ENCODE measurements at places on chromosomes 7 and 10. TPM values are rescaled to one million over a fixed set of nuclear protein-coding genes. Genes with fewer than 3 reads are reported as not detected.

GRCh38 chr7:155652156-155653114, 8.0 kb downstream of the RBM33 start:
- DNase-seq, result peak; percentile 27

GRCh38 chr10:102988404-102989314, 70.6 kb downstream of the CNNM2 start:
- DNase-seq, result peak; percentile 42

- DNase-seq, result peak; percentile 69
Observed at GRCh38 chr7:151249034-151249731, 689 bp upstream of the SMARCD3 start.

DNA sequence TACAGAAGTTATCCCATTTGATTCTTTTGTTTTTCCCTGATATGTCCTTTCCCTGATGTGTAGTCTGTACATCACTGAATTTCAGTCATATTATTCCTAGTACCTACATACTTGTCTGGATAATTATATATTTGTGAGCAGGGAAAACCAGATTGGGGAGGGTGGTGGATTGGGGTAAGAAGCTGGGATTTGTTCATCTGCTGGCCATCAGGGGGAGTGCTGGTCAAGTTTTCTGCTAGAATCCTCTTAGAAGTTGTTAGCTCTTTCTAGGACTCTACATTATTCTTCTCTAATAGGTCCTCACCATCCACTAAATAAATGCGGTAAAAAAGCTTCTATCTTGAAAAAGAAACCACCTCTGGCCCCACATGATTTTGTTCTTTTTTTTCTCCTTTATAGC, 232.7 kb upstream of the TAC1 start:
- DNase-seq, result peak; percentile 2

Gene CNTNAP2
- total RNA-seq, result not detected

Gene PPP1R17
- not detected for total RNA-seq

- no peak for DNase-seq
Observed at GRCh38 chr7:141156407-141156806, 82.5 kb downstream of the TMEM178B start.

DNA sequence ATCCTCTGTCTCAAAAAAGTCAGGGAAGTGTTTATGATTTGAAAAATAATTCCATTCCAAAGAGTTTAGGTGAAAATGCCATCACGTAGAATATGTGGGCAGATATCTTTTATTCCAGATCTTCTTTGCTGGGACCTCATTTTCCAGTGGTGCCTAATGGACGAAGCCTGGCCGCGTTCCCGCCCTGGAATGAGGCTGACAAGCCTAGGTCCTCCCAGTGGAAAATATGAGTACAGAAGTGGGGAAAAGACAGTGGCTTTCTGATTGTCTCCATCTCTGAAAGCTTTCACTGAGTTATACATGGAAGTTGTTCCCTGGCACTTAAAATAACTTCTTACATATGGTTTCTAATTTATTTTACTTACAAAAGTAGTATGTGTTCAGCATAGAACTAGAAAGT, 139.4 kb downstream of the TACC2 start:
- no peak for DNase-seq

DNA sequence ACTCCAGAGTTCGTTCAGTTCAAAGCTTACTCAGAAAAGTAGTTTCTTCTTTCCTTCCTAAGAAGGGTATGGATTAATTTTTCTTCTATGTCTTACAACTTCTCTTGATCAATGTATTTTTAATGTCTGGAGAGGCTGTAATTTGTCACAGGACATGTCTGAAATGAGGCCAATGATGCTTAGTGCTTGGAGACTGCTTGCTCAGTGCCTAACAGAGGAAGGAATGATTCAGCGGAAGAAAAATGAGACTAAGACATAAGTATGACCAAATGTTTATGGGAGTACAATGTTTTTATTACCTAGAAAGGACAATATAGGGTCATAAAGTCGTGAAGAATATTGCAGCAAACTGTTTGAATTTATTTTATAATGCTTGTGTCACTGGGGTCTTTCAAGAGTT, 43.3 kb downstream of the GPR37 start:
- no peak for DNase-seq

Gene ZNRF2
- 2.3 TPM for total RNA-seq

GRCh38 chr7:149792220-149792595, 18.8 kb upstream of the ZNF467 start:
- DNase-seq, result no peak

Gene NPY4R
- total RNA-seq, result not detected

GRCh38 chr7:142301923-142302550, 44.2 kb upstream of the PRSS58 start:
- peak; percentile 10 for DNase-seq

DNA sequence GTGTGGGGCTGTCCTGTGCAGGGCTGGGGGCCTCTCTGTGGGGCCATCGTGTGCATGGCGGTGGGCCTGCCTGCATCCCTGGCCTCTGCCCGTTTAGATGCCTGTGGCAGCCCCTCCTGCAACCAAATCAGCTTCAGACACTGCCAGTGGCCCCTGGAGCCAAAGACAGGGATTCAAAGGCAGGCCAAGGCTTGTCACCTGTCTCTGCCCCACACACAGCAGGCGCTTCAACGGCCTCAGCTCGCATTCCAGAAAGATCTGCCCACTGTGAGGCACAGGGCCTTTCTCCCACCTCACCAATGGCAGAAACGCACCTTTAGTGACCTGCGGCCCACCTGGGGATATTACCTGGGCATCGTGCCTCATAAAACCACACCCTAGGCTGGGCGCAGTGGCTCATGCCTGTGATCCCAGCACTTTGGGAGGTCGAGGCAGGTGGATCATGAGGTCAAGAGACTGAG, 46.0 kb downstream of the INSIG1 start:
- DNase-seq, result no peak

DNA sequence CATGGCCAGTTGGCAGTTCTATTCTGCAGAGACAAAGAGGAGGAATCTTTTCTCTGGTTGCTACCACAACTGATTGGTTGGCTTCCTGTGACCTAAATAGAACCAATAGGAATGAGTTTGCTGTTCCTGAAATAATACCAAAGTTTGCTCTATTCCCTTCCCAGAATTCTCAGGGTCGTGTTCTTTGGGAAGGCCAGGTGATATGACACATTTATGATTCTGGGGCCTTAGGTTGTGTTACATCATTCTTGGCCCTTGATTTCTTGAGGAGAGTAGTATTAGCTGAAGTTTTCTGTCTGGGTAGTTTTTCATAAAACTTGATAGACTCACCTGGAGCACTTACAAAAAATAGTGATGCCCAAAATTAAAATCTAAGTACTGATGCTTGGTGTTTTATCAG, 171.9 kb downstream of the LRRC4 start:
- DNase-seq, result no peak

DNA sequence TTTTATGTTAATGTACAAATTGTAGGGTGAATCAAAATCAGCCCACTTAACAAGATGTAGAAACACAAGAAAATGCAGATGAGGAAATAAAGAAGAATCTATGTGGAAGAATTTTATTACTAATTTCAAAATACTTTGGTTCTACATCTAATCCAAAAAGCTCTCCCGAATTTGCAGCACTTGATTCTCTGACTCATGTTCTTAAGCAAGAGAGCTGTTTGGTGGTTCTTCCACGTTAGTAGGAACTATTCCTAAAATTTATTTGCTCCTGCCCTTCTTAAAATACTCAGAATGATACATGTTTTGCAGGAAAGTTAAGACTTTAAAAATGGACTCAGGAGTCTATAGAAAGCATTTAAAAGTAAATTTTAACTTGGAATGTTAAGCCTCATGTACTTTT, 91.8 kb downstream of the ZMYND11 start:
- no peak for DNase-seq

DNA sequence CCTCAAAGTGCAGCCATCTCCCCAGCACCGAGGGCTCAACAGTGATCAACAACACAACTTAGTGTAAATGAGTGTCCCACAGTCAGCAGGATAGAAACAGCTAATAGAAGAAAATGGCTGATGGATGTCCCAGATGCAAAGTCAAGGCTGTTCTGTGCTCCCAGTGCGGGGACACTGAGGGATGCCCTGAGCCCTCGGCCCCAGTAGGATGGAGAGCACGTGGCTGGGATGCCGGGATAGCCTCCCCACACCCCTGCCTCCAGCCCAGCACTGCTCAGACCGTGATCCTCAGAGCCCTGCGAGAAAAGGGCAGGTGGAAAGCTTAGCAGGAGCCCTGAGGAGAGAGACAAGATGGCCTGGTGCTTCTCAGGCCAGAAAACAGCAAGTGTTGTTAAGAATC, 243.9 kb upstream of the TCERG1L start:
- DNase-seq, result no peak

DNA sequence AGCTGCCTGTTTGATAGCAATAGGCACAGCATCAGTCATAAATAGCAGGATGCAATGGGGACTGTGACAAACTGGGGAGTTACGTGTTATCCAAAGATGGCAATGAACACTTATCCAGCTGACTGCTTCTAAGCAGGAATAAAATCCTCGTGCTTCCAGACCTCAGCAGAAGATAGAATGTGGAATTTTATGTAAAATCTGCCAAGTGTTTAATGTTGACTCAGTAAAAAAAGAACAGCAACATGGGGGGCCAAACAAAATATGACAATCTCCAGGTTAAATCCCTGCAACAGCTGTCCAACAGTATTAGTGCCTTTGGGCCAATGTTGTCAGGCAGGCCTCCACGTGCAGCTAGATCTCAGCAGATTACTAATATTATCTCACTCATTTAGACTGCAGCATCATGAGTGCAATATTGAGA, 127.3 kb downstream of the SEMA3C start:
- DNase-seq, result no peak
